Posterior cingulate gyrus (tissue), 11 donors: ENCODE measurements at places on chromosomes 2 and 18.

- DNase-seq: no peak
Measured at GRCh38 chr2:129883121-129883520, 96.3 kb upstream of the RAB6C start.

DNA sequence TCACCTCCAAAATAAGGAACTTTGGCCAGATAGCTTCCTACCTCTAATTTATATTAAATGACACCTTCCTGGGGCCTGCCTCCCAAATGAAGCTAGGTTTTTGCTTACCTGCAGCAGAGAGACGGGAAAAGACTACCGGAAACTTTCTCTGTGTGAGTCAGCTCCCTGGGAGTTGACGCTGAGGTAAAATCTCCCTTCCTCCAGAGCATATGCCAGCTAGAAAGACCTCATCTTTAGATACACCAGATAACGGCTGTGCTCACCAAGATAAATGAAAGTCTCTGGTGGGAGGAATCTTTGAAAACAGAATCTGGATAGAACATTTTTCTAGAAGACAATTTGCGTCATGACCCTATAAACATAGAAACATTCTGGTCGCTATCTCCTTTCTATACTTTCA, 99.7 kb upstream of the RFX8 start:
- DNase-seq: no peak

- no peak for DNase-seq
Measured at GRCh38 chr18:36658611-36659010, 170.2 kb downstream of the TPGS2 start.

- DNase-seq: no peak
Measured at GRCh38 chr2:64766841-64767669, 113.3 kb upstream of the SERTAD2 start.

DNA sequence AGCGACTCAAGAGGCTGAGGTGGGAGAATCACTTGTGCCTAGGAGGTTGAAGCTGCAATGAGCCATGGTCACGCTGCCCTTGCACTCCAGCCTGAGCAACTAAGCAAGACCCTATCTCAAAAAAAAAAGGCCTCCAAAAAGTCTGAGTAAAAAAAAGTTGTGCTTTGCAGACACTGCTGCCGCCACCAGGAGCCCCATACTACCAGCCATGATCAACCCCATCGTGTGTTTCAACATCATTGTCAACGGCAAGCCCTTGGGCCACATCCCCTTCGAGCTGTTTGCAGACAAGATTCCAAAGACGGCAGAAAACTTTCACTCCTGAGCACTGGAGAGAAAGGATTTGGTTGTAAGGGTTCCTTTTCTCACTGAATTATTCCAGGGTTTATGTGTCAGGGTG, 137.1 kb downstream of the INO80D start:
- no peak for DNase-seq

- DNase-seq: no peak
Measured at GRCh38 chr2:7075834-7076233, 158.6 kb downstream of the RNF144A start.

- DNase-seq: no peak
Measured at GRCh38 chr18:58080451-58080850, 36.4 kb downstream of the NEDD4L start.

DNA sequence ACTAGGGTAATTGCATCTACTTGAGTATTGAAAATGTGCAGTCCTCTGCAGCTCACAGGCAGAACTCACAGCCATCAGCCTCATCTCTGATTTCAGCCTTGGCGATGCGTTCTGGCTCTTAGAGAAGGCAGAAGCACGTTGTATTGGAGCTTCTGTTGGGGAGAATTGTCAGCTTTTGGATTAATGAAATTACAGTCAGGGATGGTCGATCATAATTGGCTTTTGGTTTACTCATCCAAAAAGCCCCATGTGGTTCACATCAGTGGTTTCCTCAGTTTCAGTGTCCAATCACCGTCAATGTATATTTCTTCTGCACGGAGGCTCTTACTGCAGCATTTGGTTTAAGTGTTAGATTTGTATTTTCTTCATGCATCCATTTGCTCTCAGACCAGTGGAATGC, 218.5 kb upstream of the SOX11 start:
- DNase-seq: no peak

DNA sequence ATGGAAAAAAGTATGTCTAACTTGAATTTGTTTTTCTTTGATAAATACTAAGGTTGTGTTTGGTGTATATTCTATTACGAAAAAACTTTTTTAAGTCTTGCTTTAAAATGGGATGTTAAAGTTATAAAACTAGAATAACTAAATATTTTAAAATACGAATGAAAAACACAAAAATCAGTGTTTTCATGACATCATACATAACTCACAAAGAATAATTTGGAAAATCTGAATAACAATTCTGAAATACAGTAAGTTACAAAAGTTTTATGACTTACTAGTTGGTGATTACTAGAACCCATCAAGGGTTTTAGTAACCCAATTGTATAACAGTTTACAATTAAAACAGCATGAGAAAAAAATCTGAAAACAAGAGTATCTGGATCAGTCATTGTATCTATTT, 61.2 kb downstream of the PIGN start:
- DNase-seq: no peak

GRCh38 chr2:58140508-58141072, 94.0 kb downstream of the VRK2 start:
- no peak for DNase-seq

DNA sequence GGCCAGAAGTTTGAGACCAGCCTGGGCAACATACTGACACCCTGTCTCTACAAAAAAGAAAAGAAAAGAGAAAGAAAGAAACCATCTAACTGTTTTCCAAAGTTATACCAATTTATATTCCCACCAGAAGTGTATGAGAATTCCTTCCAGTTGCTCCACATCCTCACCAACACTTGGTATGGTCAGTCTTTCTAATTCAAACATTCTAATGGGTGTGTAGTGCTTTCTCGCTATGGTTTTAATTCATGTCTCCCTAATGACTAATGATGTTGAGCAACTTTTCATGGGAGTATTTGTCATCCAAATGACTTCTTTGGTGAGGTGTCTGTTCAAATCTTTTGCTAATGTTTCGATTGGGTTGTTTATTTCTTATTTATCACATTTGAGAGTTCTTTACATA, 10.5 kb upstream of the B3GNT7 start:
- no peak for DNase-seq

DNA sequence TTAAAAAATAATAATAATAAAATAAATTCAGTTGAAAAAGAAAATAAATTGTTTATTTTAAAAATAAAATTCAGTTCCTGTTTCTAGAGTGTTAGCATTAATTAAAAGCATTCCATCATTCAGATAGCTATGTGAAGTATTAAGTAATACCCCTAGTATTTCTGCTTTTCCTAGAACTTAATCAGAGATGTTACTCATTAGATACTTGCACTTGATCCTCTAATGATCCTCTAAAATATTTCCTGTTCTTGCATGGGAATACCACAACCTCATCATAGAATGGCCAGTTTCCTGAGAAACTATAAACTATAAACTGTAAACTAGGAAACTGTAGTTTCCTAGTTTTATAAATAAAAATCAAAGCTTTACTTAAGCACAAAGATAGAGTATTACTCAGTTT, 11.1 kb upstream of the CNNM3 start:
- DNase-seq: no peak

GRCh38 chr2:241760301-241760771, 16.3 kb upstream of the GAL3ST2 start:
- no peak for DNase-seq

DNA sequence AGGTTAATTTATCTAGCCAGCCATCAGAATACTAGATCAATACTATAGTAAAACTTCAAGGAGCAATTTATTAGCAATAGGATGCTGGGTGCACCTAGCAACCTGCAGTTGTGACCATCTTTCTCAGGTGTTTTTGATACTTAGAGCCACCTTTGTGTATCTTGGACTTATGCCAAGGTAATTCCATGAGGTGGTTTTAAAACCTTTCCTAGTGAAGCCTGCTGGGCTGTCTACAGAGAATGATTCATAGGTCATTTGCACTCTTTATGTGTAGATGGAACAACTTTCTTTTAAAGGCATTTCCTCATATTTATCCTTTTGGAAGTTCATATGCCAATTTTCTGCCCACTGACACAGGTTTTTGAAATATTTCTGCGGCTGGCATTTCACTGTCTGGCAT, 1030.1 kb upstream of the POU3F3 start:
- no peak for DNase-seq

DNA sequence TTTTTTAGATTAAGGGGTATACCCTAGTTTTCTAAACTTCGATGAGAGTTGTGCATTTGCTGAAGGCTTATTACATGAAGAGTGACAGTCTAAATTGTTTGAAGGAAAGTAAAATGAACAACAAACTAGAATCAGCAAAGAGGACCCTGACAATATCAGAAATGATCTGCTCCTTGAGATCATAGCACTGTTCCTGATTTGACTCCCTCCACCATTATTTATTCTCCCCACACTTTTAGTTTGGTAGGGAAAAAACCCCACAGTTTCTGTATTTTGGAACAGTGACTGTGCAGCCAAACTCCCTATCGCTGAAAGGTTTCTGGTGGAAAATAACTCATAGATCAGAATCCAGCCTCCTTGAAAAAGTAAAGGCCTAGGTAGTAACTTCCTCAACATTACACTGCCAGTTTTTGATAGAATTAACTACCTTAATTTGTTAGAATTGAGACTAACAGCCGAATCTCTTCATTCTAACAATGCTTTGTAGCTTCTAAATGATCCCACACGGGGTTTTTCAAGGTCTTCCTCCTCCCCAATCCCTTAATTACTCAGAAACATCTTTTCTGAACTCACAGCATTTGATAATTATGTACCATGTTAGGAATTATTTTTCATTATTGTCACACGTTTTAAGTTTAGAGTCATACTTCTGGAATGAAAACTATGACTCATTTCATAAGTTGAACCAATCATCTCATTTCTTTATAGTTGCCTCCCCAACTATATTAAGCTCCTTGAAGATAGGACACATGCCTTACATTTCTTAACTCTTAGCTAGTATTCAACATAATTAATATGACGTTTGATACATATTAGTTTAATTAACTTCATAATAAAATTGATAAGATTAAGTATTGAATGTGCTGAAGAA, 2.9 kb downstream of the MYL12A start:
- no peak for DNase-seq

GRCh38 chr2:29718076-29718686, 203.2 kb downstream of the ALK start:
- no peak for DNase-seq

DNA sequence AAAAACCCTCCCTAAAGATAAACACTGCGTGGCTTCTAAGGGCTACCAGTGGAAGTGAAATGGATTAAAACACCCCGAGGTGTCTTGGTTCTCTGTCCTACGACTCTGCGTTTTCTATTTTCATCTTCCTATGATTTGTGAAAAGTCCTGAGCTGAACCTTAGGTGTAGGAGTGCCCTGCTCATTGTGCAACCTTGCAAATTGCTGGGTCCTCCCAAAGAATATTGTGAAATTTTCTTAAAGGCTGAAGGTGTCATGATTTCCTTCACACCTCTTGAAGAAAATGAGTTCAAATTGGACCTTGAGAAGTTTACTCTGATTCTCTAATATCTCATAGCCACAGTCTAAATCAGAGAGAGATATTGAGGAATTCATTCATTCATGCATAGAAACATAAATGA, 1.8 kb upstream of the SLC19A3 start:
- no peak for DNase-seq

- DNase-seq: no peak
Measured at GRCh38 chr18:26965206-26965605, 99.7 kb upstream of the AQP4 start.

DNA sequence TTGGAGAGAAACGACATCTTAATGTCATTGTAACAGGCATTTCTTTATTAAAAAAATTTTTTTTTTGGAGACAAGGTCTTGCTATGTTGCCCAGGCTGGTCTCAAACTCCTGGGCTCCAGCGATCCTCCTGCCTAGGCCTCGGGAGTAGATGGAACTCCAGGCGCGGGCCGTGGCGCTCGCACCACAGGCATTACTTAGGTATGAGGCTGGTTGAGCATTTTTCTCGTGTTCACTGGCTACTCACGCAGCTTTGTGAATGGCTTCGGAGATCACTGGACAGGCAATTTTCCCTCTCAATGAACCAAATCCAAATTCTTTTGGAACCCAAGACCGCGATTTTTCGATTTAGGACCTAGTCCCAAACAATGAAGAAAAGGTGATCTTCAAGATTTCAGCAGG, 795 bp upstream of the TCF7L1 start:
- no peak for DNase-seq

- no peak for DNase-seq
Measured at GRCh38 chr2:181738074-181738473, 57.8 kb upstream of the NEUROD1 start.

DNA sequence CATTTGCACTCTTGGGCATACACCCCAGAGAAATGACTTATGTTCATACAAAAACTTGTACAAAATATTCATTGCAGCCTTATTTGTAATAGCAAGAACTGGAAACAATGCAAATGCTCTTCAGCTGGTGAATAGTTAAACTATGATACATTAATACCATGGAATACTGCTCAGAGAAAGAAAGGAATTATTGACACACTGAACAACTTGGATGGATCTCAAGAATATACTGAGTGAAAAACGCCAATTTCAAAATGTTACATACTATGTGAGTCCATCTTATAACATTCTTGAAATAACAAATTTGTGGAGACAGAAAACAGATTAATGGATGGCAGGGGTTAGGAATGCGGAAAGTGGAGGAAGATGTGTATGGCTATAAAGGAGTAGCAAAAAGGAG, 17.2 kb downstream of the LNPK start:
- no peak for DNase-seq

DNA sequence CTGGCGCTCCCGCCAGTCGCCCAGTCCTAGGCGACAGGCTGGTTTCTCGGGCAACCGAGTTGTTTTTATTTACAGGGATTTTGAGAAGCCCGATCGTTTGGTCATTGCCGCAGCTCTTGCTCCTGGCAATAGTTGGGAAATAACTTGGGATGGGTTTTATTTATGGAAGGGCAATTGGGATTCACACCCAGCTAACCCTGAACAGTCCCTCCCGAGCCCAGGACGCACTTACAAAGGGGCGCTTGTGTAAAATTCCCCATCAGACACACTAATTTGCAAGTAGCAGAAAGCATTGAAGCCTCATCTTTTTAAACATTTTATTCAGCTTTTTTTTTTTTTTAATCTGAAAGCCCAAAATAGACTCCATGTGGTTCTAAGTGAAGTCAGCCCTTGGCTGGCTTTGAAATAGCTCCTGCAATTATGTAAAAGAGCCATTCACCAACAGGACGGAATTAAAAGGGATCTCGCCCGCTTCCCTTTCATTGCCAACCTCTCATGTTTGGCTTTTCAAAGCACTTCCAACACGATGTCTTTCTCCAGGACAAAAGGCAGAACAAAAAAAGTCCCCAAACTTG, 3.6 kb upstream of the GBX2 start:
- no peak for DNase-seq

DNA sequence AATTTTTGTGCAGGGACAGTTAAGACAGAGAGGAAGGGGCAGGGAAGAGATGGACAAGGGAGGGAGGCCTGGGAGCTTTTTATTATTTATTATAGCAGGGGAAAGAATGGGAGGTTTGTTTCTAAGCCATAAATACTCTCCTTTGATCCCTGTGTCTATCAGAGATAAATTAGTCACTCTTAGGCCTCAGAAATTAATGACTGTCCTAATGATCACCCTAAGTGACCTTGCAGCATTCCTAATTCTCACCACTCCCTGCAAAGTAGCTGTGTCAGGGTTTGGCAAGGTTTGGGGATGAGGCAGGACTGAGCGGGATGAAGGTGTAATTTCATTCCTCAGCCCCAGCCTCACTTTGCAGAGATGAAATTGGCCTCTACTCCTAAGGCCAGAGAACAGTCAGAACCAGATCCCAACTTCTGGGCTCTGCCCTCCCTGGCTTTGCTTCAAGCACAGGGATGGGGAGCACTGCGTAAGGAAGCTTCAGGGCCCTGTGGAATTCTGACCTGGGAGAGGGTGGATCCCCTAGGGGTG, 95.0 kb downstream of the TMEM17 start:
- DNase-seq: no peak

- no peak for DNase-seq
Measured at GRCh38 chr2:222452422-222452950, 28.1 kb downstream of the SGPP2 start.
